ENCODE measurements at places on chromosomes 11 and 22.

DNA sequence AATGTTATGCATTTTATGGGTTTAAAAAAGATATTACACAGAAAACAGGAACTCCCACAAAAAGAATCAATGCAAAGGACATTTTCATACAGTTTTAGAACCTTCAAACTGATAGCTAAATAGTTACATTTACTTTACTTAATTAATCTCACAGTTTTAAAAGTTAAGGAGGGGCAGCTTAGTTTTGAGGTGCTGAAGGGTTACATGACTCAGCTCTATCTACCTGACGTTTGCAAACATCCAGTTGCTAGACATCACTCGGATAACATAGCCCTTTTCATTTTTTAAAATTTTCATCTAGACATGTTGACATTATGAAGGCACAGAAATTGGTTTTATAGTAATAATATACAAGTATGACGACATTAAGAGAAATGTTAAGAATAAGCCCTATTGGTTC, 53.7 kb upstream of the HSD17B12 start:
- DNase-seq = no peak

DNA sequence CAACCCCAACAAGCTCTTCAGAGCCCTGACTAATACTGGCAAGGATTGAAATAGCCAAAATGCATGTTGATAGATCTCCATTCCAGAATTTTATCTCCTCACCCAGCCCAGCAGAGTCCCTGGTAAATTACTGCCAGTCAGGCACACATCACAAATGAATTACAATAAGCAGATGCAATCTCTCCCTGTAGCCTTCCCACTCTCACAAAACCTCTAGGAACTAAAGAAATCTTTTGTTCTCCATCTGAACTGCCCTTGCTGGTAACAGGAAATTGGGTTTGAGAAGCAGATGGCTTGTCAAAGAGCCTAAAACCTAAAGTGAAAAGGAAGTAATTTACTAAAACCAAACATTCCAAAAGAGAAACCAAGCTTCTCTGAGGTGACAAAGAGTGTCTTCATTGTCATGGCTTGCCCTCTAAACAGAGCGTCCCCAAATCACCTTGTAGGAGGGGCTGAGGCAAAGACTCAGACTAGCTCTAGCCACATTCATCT, 59.5 kb downstream of the FAM168A start:
- peak; percentile 42 for DNase-seq

- no peak for DNase-seq
Observed at GRCh38 chr11:13883042-13883441, 79.5 kb upstream of the SPON1 start.

GRCh38 chr11:134524896-134525845, 113.1 kb upstream of the B3GAT1 start:
- DNase-seq = no peak

- DNase-seq = no peak
Observed at GRCh38 chr11:26045082-26045481, 286.8 kb upstream of the ANO3 start.

- peak; percentile 27 for DNase-seq
Observed at GRCh38 chr11:66457826-66458225, 8.9 kb upstream of the PELI3 start.

DNA sequence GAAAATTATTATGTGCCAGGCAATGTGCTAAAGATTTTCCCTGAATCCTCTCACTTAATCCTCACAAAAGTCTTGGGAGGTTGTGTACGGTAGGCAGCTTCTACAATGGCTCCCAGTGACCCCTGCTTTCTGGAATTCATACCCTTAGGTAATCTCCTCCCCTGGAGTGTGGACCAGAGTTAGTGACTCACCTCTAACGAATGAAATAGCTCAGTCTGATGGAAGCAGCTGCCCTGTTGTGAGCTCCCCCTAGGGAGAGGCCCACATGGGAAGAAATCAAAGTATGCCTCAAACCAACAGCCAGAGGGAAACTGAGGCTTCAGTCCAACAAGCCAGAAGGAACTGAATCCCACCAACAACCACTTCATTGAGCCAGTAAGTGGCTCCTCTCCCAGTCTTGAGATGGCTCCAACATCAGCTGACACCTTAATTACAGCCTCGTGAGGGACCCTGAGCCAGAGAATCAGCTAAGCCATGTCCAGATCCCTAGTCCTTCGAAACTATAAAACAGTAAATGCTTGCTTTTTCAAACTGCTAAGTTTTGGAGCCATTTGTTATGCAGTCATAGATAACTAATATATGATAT, 98.9 kb upstream of the ISX start:
- no peak for DNase-seq

- no peak for DNase-seq
Observed at GRCh38 chr11:2778630-2779498, 79.1 kb upstream of the KCNQ1OT1 start.

DNA sequence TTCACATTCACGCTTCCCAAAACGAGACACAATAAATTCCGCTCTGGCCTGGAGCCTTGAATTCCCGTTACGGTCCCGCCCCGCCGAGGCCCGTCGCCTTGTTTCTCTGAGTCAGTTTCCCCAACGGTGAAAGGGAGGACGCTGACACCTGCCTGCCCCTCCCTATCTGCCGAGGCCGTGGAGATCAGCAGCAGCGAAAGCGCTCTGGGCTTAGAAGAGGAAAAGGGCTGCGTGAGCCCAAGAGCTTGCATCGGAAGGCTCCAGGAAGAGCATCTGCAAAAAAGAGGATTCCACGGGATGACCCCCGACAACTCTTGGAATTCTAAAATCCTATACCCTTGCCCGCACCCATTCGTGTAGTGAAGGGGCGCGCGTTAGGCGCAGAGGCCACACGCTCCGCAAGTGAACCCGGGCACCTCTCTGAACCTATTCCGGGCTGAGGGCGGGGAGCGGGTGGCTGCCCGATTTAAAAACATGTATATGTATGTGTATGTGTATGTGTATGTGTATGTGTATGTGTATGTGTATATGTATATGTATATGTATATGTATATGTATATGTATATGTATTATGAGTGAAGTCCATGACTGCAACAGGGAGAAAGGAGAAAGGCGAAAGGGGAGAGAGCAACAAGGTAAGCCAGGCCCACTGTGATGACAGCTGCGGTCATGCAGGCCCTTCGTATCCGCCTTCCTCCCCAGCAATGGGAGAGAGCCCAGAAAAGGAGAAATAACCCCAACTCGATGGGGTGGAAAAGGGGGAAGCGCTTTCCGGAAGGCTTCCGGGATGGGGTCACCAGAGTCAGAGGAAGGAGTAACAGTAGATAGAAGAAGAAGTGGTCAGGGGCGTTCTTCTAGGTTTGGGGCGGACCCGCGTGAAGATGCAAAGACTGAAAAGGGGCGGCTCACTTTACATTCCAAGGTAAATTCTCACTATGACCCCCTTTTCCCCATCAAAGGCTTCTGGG, 948 bp upstream of the MRTFA start:
- DNase-seq = peak; percentile 94

Measured in inflammatory macrophage (primary cell).